ENCODE measurements at places on chromosomes 13 and 19.

DNA sequence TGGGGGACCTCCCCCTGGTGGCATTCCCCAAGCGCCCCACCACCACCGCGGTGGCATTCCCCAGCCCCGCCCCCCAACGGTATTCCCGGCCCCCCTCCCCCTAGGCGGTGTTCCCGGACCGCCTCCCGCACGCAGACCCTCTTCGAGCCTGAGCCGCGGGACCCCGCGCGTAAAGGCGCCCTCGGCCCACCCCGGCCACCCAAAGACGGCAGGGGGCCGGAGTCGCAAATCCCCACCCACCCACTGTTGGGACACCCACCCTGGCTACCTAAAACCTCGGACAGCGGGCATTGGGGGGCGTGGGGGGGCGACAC is 22.4 kb downstream of the OLFM2 start:
- no peak for DNase-seq

DNA sequence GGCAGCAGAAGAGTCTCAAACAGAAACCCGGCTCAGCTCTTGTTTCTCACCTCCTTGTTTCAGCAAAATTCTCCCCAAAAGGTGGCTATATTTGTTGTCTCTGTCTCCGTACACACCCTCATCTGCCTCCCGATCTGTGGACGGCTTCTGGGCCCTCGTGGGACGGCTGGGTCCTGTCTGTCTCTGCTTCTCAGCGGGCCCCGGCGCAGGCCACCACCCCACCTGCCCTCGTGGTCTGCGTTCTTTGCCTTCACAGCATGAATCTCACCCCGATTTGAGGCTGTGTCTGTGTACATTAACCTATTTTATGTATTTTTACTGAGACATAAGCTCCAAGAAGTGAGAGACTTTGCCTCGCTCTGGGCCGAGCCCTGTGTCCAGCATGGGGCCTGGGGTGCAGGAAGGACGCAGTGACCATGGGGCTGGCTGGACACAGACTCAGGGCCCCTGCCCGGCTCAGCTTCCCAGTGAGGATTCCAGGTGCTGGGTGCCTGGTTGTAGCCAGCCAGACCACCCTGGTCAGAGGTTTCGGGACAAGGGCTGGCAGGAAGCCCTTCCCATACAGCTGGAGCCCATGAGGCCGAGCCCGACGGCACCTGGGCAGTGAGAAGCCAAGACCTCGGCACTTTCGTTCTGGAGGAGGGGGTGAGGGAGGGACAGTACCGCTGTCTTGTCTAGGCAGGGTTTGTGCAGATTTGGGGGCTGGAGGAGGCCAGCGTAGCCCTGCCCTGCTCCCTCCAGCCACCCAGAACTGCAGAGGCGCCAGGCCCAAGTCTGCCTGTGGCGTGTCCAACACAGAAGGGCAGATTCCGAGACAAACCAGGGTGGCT is 78.5 kb upstream of the MCF2L start:
- DNase-seq, result no peak

- no peak for DNase-seq
Observed at GRCh38 chr13:31121379-31122140, 40.1 kb downstream of the HSPH1 start.

DNA sequence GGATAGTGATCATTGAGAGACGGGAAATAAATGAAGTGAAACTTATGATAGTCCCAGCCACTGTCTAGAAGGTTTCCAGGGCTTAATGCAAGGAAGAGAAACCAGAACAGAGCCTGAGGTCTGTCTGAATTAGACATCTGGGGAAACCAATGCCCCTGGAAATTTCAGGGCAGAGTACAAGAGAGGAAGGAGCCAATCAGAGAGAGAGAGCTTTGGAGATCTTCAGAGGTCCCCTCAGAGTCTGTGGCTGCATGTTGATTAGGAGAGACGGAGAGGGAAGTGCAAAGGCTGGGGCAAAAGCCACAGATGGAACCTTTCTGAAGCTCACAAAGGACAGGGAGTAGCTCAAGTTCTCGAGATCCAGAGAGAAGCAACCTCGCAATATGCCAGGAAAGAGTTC is 378.0 kb downstream of the DNAJC15 start:
- DNase-seq, result no peak

GRCh38 chr19:8158411-8159074 is 9.2 kb upstream of the FBN3 start:
- DNase-seq, result peak; percentile 82

DNA sequence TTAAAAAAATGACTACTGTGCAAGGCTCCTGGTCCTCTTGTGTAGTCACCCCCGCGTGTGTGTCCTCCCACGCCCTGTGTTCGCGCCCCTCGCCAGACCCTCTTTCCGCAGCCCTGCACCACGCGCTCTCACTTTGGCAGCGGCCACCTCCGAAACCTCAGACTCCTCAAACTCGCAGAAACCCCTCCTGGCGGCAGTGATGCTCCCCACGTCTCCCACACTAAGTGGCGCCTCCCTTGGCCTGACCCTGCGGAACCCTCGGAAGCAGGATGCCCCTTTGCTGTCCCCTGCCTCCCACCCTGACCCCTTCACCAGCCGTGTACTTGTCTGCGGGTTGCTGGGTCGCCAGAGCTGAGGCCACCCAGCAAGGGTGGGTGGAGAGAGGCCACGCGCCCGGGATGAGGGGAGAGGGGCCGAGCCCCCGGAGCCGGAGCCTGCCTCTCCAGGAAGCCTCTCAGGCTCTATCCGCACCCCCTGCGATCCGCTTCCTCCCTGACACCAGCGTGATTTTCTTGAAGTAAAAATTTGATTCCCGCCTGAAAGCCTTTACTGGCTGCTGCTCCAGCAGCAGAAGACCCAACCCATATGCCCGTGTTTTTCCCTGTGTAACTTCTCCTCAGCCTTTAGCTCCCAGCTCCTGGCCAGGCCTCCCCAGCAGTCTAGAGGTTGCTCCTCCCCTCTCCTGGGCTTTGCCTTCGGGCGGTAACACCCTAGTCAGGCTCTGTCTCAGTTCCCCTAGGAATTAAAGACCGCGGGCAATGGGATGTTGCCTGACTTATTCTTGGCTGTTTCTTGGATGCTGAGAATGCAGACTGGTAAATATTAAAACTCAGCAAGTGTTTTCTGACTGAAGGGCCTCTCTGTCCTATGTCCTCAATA is 55.2 kb downstream of the MIPEP start:
- no peak for DNase-seq

DNA sequence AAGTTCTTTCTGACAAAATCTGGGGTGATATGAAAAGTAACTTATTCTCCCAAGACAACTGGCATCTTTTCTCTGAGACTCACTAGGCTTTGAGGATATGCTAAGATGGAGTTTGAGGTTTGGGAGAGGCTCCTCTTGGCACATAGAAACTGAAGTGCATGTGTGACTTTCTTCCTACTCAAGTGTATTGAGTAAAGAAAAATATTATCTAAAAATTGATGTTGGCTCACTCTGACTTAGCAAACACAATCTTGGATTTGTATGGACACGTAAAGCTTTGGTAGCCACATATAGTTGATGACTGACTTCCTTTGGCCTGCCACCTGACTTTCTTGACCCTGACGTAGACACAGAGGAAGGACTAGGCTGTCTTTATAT is 71.1 kb upstream of the KLF12 start:
- DNase-seq, result no peak

GRCh38 chr19:43534816-43535761 is 2.1 kb downstream of the ZNF575 start:
- DNase-seq, result peak; percentile 39

DNA sequence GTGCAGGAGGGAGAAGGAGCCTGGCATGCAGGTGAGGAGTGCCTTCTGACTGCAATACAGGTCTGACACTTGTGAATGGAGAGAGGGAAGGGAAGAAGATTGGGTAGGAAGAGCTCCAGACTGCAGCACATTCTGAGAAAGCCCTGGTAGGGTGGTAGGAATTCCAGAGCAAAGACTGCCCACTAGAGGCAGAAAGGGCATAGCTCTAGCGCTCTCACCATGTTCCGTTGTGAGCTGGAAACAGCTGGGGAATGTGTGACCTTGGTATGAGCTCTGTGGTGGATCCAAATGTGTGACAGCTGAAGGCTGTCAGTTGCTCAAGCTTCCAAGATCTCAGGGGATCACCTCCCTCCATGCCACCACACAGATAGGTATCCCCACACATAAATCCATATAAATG is 2.9 kb upstream of the MTUS2 start:
- DNase-seq, result no peak

- DNase-seq, result no peak
Observed at GRCh38 chr19:41422955-41423354, 4.2 kb downstream of the B3GNT8 start.

Measured in GM10248 (cell line).